T1000 (cell line): ENCODE measurements at places on chromosomes 6 and 20.

DNA sequence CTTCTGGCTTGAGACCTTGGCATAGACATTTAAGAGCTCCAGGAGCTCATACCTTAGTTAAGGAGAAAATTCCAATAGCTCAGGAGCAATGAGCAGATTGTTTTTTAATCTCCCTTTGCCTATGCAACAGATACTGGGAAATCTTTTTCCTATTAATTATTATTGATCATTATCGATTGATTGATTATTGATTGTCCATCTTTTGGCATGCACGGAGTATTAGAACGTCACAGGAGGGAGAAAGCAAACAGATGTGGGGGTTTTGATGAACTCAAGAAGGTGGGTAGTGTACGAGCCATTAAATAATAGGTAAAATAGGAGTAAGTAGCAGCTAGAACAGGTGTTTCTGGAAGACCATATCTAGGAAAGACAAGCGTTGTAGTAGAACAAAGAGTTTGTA is 205.0 kb downstream of the DOK5 start:
- DNase-seq: no peak

GRCh38 chr20:46132705-46133120 is 14.6 kb downstream of the CD40 start:
- DNase-seq: peak; percentile 66

- DNase-seq: no peak
These were observed 346.9 kb upstream of the JAG1 start for GRCh38 chr20:11020712-11021111.

DNA sequence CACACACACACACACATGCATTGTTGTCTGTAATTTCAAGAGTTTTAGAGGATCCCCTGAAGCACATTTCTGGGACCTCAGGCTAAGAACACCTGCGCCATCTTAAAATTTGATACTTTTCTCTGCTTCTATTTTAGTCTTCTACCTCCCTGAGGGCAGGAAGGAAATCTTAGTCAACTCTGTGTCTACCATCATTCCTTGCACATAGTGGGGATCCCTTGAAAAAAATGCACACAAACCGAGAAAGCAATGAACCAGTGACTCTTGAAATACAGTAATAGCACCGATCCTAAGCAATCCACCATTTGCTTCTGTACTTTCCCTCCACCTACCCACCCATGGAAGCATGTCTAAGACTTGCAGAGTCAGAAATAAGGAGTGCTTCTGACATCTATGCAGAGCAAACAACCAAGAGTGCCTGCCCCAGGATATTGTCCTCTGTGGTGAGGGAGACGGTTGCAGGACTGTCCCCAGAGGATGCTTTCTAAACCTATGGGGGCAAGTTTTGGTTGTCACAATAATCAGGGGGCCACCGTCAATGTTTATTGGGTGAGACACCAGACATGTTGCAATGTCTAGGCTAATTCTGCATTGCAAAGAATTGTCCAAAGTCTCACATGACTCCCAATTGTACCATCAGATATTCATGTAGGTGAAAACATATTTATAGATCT is 208.0 kb upstream of the TAB2 start:
- no peak for DNase-seq

GRCh38 chr20:43751167-43752050 is 24.6 kb upstream of the GTSF1L start:
- peak; percentile 52 for DNase-seq

DNA sequence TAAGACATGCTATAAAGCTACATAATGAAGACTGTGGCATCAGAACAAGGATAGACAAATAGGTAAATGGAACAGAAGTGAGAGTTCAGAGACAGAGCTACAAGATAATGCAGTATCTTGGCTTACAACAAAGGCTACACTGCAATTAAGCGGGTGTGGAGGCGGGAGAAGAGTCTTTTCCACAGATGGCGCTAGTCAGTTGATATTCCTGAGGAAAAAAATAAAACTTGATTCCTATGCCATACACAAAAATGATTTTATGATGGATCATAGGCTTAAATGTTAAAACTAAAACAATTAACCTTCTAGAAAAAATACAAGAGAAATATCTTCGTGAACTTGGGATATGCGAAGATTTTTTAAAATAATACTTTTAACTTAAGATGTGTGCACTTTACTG is 31.0 kb downstream of the RIN2 start:
- no peak for DNase-seq

- no peak for DNase-seq
These were observed 438.9 kb downstream of the GRIK2 start for GRCh38 chr6:101832371-101832770.

DNA sequence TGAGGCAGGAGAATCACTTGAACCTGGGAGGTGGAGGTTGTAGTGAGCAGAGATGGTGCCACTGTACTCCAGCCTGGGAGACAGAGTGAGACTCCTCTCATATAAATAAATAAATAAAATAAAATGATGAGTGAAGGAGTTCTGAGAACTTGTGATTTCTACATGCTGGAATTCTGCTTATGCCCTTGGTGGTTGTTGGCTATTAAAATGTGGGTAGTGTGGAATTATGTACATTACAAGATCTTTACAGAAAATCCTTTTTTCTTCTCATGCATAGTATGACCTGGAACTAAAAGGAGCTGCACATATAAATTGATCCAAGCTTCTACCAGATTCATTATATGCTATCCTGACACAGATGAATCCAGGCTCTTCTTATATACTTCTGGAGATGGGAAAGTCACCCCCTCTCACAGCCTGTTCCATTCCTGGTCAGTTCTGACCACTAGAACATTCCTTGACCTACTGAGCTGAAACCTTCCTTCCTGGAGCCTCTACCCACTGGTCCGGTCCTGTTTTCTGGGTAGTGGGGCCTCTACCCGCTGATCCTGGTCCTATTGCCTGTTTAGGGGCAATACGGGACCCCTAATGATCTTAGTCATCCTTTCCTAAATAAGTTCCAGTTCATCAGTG is 37.7 kb upstream of the TAF8 start:
- no peak for DNase-seq

GRCh38 chr6:11386323-11386722 is 151.2 kb upstream of the TMEM170B start:
- no peak for DNase-seq

GRCh38 chr20:4713401-4713800 is 8.3 kb upstream of the PRND start:
- DNase-seq: no peak

DNA sequence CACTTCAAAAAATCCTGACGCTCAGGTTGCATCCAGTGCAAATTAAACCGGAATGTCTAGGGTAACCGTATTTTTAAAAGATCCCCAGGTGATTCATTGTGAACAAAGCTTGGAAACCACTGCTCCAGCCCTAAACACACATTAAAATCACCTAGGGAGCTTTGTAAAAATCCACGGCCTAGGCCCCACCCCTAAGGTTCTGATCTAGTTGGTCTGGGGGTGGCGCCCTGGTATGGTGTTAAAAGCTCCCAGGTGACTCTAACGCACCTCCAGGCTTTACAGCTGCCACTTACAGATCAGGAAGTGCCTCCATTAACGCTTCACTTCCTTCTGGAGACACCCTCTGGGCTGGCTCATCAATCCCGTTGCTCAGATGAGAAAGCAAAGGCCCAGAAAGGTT is 92.2 kb downstream of the GRM4 start:
- no peak for DNase-seq

GRCh38 chr6:53311586-53311935 is 37.2 kb downstream of the ELOVL5 start:
- DNase-seq: no peak

GRCh38 chr20:15734052-15734451 is 839.2 kb downstream of the KIF16B start:
- DNase-seq: no peak

- DNase-seq: no peak
These were observed 36.5 kb upstream of the STK35 start for GRCh38 chr20:2065099-2065498.

GRCh38 chr6:81906041-81906440 is 153.6 kb upstream of the TENT5A start:
- DNase-seq: no peak

- DNase-seq: no peak
These were observed 118.4 kb downstream of the JPH2 start for GRCh38 chr20:44068316-44069201.

DNA sequence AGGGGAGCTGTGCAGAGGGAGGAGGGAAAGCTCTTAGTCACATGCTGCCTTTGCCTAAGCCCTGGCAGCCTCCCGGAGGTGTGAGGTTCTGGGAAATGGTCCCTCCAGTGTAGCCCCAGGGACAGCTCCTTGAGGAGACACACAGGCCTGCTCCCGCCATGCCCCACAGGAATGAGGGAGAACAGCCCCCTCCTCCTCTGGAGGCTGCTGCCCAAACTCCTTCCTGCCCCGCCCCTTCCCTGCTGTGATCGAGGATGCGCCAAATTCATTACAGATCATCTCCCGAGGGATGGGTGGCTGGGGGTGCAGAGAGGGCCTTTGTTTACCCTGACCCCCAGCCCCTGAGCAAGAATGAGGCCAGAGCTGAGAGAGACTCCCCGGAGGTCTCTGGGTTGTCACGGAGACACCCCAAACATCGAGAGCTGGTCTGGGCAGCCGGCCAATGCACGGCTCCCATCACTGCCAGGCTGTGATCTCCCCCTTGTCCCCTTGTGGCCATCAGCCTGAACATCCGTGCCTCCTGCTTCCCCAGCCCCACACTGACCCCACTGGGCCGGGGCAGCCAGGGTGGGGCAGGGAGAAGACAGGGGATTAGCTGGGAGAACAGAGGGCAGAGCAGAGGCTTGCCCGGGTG is 8.4 kb downstream of the CYP21A2 start:
- DNase-seq: peak; percentile 89

DNA sequence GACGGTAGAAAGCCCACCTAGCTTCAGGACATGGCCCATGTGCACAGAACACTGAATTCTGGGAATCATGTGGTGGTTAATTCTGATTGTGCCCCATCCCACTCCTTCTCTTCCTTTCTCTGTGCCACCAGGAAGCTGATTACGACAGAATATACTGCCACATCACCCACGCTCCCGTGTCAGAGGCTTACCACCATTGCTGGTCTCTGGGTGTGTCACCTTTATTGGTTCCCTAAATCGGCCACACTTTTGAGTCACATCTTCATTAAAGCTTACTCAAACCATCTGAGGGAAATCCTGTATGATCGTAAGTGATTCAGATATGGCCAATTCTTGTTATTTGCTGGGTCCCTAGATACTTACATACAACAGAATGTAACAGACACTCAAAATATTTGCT is 3.1 kb downstream of the TRMT6 start:
- no peak for DNase-seq

GRCh38 chr6:144013486-144013909 is 5.4 kb upstream of the PLAGL1 start:
- peak; percentile 57 for DNase-seq

DNA sequence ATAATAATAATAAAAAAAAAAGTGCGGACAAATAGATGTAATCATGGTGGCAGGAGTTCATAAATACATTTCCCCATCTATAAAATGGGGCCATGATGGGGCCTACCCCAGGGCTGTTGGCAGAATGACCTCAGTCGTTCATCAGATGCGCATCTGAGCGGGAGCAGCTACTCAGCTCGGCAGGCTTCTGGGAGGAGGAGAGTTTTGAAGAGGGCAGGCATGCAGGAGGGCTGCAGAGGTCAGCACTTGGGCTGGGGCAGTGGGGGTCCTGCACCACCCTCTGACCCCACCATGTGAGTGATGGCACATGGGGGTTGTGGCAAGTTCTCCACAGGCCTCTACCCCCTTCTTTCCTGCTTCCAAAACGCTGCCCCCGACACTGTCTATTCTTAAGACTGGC is 373.5 kb downstream of the ZFAND3 start:
- DNase-seq: no peak

- no peak for DNase-seq
These were observed 12.1 kb upstream of the PGC start for GRCh38 chr6:41759106-41759904.
